ENCODE measurements at places on chromosomes 5 and 9.

GRCh38 chr5:111530298-111530740 is 18.0 kb upstream of the STARD4 start:
- no peak for DNase-seq

- DNase-seq = no peak
These were observed 47.1 kb upstream of the RXRA start for GRCh38 chr9:134278974-134279640.

- DNase-seq = no peak
These were observed 96.0 kb upstream of the SLC28A3 start for GRCh38 chr9:84436386-84437109.

GRCh38 chr5:120765189-120765588 is 301.1 kb downstream of the PRR16 start:
- DNase-seq = no peak

DNA sequence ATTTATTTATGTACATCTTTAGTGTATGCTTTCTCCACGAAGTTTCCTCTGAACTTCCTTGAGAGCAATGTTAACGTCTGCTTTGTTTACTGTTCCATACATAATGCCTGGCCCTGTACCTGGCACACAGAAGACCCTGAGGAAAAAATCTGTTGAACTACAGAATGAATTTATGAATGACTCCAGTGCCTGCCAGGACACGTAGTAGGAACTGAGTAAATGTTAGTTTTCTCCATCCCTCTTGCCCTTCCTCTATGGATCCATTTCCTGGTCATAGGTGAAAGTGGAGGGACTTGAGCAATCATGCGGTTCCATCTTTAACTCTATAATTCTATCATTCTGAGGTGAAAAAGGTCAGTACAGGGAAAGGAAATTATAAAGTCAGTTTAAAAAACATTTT is 117.7 kb downstream of the MAPKAP1 start:
- no peak for DNase-seq

DNA sequence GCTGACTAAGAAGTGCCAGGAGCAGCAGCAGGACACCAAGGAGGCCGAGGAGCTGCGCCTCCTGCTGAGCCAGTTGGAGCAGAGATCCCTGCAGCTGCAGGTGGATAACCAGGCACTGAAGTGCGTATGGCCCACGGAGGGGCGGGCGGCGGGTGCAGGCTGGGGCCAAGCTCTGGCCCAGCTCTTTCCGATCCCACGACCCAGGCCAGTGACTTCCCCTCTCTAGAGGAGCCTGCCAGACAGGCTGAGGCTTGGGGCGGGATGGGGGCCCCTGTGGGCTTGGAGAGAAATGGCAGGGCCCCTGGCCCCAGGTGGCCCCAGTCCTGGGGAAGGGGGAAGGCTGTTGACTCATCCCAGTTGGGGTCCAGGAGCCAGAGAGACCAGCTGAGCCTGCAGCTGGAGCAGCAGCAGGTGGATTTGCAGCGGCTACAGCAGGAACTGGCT is 3.6 kb downstream of the PTRH1 start:
- no peak for DNase-seq

DNA sequence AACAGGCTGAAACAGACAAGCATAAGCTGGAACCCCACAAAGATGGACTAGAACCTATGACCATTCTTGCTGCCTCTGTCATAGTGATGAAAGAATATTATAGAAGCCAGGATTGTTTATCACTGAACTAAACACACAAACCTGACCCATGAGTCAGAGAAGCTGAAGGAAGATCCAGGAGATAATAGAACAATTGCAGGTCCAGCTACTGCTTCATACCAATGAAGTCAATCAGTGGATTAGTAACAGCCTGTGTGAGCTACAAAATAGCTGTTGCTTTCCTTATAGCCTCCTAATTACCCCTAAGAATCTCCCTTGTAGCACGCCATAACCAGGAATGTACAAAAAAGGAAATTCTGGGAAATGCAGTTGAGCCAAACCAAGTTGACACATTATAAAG is 459.9 kb upstream of the ZNF462 start:
- no peak for DNase-seq

Measured in C1 segment of cervical spinal cord (tissue), 14 donors.